CD4-positive, alpha-beta T cell treated with Interleukin-15 for 1 hour (primary cell): ENCODE measurements at places on chromosomes 7 and 10.

- DNase-seq, result no peak
These were observed 287.9 kb upstream of the NEBL start for GRCh38 chr10:21184984-21185383.

DNA sequence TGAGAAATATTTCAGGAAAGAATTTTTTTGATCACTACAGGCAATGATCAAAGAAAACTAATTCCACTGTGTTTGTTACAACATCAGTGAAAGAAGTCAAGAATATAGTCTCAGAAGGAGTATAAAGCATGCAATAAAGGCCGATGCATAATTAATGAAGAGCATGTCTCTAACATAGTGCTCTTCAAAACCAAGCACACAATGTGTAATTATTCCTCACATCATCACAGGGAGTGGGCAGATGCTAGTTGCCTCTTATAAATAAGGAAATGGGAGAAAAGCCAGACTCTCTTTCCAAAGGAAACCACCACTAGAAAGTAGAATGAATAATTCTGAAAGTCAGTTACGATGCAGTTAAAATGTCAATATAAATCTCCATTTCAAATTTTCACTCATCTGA lies 220.1 kb downstream of the TEX36 start:
- no peak for DNase-seq

GRCh38 chr7:55550841-55551537 lies 21.3 kb downstream of the VOPP1 start:
- DNase-seq, result no peak

DNA sequence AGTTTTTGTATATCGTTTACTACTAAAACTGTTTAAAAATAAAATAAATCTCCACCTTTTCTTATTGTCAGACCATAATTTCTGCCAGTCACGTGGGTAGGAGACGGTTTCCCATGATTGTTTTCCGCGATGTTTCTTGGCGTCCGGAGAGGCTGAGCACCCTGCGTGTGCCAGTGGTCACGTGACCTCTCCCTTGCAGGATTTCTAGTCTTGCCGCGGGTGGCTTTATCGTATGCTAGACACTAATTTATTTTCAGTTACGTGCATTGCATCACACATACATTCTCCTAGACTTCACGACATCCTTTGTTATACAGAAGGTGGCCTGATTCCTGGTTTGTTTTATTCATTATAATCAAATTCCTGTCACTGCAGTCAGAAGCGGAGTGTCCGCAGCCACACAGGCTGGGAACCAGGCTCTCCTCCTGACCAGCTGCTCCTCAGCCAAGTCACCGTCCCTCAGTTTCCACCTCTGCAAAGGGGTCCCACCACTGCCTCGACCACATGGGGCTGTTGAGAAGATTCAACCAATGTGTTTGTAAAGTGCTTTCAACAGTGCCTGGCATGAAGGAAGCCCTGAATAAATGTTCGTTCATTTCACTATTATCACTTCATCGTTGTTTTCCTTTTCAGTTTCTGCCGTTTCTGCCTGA lies 203.2 kb upstream of the PPP2R2D start:
- DNase-seq, result no peak

DNA sequence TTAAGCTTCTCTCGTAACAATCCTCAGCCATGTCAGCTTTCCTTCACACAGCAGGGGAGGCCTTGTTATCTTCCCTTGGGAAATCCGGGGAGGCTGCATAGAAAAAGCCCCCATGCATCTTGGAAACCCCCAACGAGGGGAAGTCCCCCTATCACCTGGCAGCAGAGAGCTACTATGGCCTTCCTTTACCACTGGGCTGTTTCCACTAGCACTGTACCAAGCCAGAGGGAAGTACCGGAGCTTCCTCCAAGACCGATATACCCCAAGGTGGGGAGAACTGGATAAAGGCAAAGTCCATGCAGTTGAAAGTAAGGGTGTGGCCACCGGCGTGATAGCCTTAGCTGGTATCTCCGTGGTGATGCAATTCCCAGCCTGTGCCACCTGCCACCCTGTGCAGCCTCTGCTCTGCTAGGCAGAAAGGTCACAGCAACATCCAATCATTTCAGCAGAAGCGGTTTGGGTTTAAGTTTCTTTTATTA lies 4.4 kb upstream of the CLIP2 start:
- DNase-seq, result no peak

GRCh38 chr7:158030566-158030965 lies 557.1 kb downstream of the PTPRN2 start:
- DNase-seq, result no peak

DNA sequence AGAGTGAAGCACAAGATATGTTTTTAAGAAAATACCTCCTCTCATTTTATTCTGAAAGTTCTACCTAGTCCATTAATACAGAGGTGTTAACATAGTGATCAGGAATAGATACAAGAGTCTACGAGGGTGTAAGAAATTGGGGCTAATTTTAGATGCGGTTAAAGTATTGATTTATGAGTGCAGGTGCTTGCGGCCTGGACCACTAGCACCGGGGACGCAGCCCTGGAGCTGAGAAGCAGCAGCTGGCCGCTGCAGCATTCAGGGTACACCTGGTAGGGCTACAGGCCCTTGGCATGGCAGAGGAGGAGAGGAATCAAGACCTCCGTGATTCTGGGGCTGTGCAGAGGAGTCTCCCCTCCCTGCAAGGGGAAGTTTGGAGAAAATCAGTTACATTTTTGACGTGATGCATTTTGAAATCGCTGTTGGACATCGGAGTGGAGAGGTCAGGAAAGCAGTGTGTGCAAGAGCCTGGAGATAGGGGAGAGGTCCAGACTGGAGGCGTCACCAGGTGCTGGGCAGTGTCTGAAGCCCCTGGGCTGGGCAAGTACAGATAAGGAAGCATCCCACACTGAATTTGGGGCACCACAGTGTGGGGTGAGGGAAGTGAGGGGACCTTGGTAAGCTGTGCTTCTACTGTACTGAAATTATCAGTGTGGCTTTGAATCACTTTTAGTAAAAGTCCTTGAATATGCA lies 112.3 kb downstream of the VWC2 start:
- no peak for DNase-seq

GRCh38 chr10:23280419-23281043 lies 64.1 kb downstream of the C10orf67 start:
- no peak for DNase-seq

DNA sequence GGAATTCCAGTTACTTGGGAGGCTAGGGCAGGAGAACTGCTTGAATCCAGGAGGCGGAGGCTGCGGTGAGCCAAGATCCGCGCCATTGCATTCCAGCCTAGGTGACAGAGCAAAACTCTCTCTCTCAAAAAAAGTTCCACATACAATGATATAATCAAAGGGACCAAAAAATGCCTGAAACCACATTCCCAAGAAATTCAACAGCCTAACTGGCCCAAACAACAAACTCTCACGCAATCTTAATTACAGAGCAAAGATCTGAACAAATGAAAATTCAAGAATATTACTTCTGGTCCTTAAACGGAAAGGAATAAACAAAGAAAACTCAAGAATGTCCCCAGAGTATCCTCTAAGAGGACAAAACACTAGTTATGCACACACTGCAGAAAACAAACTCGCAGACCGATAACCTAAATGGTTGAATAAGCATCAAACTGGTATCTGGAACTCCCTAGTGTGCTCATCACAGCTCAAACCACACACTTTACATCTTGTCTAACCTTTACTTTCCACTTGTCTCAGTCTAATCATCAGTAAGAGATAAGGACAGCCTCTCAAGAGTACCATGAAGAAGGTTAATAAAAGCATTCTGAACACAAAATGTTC lies 3.7 kb downstream of the OGA start:
- no peak for DNase-seq

DNA sequence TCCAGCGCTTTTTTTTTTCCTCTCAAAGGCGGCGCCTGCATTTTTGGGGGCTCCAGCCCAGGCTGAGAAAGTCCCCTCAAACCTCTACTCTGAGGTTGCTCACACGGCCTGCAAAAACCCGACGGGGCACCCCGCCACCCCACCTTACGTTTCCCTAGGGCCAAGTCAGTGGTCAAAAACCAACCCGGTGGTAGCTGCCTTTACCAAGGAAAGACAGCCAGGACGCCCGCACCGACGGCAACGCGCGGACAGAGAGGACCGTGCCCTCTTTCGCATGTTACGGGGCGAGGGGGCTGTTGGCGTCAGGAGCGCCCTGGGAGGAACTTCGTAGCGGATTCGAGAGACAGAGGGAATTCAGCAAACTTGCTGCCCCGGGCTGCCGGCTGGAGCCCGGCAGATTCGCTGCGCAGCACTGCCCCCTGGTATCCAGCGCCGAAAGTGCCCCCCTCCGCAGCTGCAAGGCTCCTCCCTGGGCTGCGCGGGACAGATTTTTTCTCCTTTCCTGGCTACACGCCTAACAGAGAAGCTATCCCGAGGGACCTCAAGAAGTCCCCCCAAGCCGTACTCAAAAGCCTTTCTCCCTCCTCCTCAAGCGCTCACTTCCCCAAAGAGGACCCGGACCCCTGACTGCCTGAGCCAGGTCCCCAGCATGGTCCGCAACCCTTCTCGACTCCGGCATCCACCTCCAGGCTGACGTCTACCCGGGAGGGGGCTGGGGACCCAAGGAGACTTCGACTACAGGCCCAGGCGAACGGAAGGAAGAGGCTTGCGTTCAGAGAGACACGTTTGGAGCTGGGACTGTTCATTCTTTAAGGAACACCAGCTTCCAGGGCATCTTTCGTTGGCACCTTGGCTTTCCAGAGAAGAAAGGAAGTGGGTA lies 27.7 kb upstream of the VAX1 start:
- DNase-seq, result peak; percentile 24

DNA sequence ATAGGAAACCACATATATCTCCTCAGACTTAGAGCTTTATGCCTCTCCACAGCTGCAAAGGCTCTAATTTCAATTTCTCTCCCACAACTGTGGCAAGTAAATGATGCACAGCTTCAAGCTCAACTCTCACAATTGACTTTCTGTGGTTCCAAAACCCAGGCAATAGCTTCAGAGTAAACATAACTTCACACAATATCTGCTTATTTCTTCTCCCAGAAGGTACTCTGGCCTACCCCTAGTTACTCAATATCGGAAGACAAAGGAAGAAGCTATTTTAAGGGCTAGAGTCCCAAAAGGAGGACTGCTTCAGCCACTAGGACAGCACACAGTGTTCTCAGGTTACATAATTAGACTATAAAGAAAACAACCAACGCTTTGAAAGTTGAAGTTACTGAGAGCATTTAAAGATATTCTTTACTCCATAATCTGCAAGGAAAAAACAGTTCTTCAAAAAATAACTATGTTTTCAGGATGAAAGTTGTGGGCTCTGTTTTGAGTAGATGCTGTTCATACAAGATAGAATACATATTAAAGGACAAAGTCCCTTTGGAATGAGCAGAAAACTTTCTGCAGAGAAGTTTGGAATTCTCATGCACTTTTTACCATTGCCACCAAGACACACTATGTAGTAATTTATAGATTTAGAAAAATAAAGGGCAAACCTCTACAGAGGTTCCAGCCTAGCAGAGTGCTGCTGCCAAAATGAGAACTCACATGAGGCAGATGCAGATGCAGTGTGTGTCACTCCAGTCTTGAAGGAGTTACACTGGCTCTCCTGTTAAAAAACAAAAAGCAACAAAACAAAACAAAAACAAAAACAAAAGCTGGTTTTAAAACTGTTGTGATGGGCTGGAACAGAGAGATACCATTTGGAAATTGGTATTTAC lies 81.8 kb downstream of the NT5C2 start:
- DNase-seq, result no peak

GRCh38 chr10:90959826-90960225 lies 38.9 kb upstream of the ANKRD1 start:
- no peak for DNase-seq

GRCh38 chr7:73521636-73522104 lies 423 bp downstream of the BAZ1B start:
- DNase-seq, result no peak
